Muscle of arm (tissue), 14 donors: ENCODE measurements at places on chromosomes 16 and 17. TPM values are rescaled to one million over a fixed set of nuclear protein-coding genes. Genes with fewer than 3 reads are reported as not detected.

GRCh38 chr17:80889231-80890195, 102.1 kb upstream of the CHMP6 start:
- no peak for DNase-seq

- DNase-seq = no peak
Observed at GRCh38 chr16:1731603-1732002, 25.6 kb downstream of the MAPK8IP3 start.

- DNase-seq = no peak
Observed at GRCh38 chr16:4688674-4689045, 4.7 kb upstream of the NUDT16L1 start.

DNA sequence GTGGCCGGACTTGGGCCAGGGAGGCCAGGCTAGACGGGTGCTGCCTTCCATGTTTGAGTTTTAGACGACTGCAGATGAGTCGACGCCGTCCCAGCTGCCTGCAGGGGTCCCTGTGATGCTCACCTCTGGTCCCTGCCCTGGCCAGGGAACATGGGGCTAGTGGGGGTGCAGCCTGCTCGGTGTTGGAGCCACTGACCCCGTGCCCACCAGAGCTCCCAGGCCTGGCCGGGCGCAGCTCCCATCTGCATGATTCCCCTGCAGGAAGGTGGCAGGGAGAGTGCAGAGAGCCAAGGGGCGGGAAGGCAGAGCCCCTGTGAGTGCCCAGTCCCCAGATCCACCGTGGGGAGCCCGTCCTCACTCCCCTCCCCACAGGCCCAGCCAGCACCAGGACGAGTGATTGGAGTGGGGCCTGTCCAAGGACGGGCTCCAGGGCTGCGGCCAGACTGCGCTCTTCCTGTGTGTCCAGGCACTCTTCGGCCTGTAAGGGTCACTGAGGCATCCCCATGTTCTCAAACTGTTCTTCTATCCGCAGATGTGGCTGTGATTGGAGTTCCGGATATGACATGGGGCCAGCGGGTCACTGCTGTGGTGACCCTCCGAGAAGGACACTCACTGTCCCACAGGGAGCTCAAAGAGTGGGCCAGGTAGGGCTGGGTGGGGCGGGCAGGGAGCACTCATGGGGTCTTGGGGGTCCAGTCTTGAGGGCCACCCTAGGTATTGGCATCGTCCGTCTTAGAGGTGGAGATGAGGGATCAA, 26.0 kb upstream of the CDH15 start:
- DNase-seq = no peak

DNA sequence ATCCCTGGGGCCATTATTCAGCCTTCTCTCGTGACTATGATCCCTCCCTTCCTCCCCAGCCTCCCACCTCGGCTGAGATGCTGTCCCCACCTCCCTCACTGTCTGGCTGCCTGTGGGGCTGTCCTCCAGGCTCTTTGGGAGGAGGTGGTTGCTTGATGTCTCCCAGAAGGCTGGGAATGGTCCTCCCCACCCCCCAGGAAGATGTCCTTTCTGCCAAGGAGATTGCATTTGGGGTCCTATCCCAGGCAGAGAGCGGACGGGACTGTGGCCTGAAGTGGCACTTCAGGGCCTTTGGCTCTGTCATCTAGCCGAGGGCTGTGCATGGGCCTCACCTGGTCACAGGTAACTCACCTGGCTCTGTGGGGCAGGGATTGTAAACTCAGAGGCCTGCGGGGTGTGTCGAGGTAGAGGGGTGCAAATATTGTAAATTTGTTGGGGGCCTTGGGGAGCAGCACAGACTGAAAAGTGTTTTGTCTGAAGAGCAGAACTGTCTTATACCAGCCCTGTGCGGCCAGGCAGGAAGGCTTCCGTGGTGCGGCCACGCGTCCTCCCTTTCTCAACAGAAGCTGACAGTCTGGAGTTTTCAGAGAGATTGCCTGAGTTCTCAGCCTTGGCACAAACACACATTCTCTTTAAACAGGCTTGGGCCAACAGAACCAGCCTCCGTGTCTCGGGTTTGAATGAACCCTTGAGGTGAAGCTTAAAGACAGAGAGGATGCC, 177.9 kb downstream of the SEC14L1 start:
- no peak for DNase-seq

GRCh38 chr17:32746280-32746679, 130.6 kb downstream of the MYO1D start:
- no peak for DNase-seq

The CX3CL1 gene
- polyA plus RNA-seq = 2.8 TPM
